ENCODE measurements at places on chromosomes 6 and 20.

DNA sequence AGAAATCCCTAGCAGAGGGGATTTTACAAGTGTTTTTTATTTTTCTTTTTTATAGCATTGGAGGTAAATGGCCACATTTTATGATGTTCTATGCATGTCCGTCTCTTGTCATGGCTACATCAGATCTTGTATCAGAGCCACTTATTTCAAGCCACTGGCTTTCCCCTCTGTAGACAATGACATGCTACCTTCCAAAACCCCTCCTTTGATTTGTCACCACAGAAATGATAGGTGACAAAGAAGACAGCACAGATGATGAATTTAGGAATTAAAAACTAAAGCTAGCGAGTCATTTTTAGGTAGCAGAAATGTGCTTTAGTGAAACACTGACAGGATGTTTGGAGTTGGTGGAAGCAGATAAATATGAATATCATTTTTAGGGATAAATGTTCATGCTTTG, 20.8 kb downstream of the PLCB1 start:
- no peak for DNase-seq

DNA sequence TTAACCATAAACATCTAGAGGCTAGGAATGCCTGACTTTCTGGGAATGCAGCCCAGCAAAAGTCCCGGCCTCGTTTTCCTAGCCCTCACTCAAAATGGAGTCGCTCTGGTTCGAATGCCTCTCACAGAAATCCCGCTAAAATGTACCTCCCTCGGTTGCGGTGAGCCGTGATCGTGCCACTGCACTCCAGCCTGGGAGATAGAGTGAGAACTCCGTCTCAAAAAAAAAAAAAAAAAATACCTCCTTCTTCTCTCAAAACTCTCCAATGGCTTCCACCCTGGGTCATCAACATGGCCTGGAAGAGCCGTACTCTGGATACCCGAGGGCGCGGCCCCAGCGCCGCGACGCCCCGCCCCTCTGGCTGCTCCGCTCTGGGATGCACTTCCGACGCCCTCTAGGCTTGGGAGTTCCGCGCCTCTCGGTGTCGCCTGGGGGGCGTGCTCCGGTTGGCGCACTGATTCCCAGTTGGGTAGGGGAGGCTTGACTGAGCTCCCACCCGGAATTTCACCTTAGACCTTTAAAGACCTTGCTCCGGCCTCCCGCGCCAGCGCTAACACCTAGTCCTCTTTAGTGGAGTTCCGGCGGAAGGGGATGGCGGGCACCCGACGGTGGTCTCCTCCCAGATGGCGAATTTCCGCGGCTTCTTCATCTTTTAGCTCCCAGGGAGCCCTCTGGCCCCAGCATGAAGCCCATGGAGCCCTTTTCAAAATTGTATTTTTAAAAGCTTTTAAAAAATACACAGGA, 12.3 kb downstream of the HMGN4 start:
- DNase-seq, result peak; percentile 31

DNA sequence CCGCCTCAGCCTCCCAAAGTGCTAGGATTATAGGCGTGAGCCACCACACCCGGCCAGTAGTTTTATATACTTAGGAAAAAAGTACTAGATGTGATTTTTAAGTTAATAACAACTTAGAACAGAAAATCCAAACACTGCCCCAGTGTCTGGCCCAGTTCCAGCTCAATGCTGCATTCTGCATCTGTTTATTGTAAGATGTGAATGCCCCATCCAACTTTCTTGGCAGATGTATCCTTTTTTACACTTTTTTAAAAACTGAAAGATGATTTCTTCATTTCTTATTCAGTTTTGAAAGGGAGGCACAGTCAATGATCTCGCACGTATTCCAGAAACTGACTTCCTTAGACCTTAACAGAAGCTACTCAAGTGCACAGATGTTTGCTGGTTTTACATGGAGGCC, 85.6 kb upstream of the SRSF6 start:
- DNase-seq, result no peak

GRCh38 chr6:115360602-115361325, 699.9 kb downstream of the FRK start:
- DNase-seq, result no peak

DNA sequence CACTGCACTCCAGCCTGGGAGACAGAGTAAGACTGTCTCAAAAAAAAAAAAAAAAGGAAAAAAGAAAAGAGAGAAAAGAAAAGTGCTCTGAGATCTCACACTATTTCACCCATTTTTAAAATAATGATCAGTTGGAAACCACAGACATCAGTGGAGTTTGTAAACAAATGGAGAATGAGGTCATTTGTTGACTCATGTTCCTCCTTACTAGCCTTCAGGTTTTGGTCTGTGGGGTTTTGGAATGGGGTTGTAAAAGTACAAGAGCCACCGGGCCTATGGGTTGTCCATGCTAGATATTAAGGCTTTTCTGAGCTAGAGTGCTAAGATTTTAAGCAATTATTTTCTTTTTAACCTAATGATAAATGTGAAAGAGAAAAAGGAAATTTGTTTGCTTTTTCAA, 104.4 kb upstream of the PRL start:
- DNase-seq, result no peak

GRCh38 chr20:266596-267562, 9.4 kb downstream of the DEFB132 start:
- DNase-seq, result peak; percentile 87

- peak; percentile 58 for DNase-seq
These were observed 29.4 kb downstream of the LRP11 start for GRCh38 chr6:149834513-149835481.

GRCh38 chr6:47654255-47654654, 44.1 kb upstream of the ADGRF4 start:
- no peak for DNase-seq

GRCh38 chr6:57294862-57295445, 22.5 kb upstream of the PRIM2 start:
- DNase-seq, result no peak

DNA sequence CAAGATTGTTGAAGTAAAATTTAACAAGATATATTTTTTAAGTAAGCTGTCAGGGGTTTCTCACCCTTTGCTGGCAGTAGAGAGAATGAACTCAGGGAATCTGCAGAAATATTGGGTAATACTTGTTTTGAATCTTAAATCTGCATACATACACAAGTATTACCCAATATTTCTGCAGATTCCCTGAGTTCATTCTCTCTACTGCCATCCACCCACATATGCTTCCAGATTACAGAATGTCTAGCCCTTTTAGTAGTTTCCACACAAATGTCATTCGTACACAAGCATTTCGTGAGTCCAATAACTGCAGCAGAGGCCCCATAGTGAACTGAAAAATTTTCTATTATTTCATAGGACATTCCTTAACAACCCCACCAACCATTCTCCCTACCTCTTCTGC, 69.6 kb upstream of the TNFRSF21 start:
- DNase-seq, result no peak

DNA sequence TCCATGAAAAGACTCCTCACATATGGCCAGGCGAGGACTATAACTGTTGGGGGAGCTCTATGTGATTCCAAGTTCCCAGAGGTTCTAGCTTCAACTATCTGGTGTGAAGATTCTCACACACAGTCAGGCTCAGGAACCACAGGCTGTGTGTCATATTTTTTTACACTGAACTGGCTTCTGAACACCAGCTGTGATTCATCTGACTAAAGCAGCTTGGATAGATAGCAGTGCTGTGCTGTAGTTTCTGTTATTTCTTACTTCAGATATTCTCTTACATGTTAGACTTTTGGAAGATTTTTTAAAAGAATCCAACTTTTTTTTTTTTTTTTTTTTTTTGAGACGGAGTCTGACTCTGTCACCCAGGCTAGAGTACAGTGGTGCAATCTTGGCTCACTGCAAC, 140.7 kb upstream of the MCHR2 start:
- DNase-seq, result no peak

DNA sequence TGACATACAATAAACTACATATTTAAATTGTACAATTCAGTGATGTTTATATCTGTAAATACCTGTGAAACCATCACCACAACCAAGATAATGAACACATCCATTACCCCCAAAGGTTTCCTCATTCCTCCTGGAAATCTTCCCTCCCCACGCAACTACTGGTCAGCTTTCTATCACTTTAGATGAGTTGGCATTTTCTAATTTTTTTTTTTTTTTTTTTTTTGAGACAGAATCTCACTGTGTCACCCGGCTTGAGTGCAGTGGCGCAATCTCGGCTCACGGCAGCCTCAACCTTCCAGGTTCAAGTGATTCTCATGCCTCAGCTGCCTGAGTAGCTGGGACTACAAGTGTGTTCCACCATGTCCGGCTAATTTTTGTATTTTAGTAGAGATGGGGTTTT, 31.7 kb upstream of the ECI2 start:
- DNase-seq, result no peak

DNA sequence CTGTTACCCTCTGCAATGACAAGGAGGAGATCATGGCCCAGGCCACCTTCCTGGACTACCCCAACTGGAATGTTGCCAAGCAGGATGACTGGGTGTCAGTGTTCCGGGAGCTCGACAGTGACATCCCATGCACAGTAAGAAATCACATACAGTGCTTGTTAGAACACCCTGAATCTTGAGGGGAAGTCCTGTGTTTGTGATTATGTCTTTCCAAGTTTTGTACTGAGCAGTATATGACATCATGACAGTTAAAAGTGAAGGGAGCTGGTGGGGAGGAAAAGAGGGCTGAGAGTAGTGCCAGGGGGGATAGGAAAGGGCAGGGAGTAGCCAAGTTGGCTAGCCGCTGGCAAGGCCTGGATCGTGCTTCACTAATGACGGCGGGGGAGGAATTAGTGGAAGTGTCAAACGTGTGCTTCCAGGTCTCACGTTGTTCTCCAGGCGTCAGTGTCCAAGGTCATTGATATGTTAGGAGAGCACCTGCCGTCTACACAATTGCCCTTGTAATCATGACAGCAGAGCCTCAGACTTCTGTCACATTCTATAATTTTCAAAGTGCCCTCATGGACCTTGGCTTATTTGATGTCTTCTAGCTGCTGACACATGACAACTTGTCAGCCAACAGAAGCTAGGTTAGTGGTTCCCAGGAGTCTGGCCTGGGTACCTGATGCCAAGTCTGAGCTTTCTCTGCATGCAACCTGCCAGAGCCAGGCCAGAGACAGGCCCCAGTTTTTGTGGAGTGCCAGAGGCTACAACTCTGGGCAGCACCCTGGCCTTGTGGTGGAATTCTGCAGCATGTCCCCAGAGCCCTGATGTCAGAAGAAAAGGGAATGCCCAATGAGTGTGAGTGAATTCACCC, 18.8 kb downstream of the CFAP61 start:
- DNase-seq, result no peak

GRCh38 chr6:134317471-134318131, at the start of gene SGK1:
Gene SGK1 (minus strand): TSS chr6:134318112. CDS start chr6:134317460, 652 bp downstream.
- no peak for DNase-seq

- DNase-seq, result no peak
These were observed 893.7 kb downstream of the TFAP2A start for GRCh38 chr6:9521152-9521530.

- DNase-seq, result no peak
These were observed 26.7 kb downstream of the PKIG start for GRCh38 chr20:44609006-44609515.

Measured in stimulated activated CD4-positive, alpha-beta T cell treated with anti-CD3 and anti-CD28 coated beads, Interleukin-12 subunit alpha, Interleukin-12 subunit beta, amount 100 ng/mL, for 48 hours (primary cell).